ENCODE measurements at places on chromosomes 16 and 17.

GRCh38 chr17:83161298-83162034 lies 82.1 kb downstream of the METRNL start:
- no peak for DNase-seq

DNA sequence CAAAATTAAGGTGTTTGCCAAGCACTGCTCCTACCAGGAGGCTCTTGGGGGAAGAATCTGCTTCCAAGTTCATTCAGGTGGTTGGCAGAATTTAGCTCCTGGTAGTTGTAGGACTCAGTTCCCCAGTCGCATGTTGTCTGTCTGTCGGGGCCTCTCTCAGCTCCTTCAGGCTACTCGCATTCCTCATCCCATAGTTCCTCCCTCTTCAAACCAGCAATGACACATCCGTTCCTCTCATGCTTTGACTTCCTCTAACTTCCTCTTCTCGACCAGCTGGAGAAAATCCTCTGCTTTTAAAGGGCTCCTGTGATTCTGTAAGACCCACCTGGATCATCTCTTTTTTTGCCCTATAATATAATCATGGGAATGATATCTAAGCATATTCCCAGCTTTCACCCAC lies 108.1 kb downstream of the PMP22 start:
- no peak for DNase-seq

DNA sequence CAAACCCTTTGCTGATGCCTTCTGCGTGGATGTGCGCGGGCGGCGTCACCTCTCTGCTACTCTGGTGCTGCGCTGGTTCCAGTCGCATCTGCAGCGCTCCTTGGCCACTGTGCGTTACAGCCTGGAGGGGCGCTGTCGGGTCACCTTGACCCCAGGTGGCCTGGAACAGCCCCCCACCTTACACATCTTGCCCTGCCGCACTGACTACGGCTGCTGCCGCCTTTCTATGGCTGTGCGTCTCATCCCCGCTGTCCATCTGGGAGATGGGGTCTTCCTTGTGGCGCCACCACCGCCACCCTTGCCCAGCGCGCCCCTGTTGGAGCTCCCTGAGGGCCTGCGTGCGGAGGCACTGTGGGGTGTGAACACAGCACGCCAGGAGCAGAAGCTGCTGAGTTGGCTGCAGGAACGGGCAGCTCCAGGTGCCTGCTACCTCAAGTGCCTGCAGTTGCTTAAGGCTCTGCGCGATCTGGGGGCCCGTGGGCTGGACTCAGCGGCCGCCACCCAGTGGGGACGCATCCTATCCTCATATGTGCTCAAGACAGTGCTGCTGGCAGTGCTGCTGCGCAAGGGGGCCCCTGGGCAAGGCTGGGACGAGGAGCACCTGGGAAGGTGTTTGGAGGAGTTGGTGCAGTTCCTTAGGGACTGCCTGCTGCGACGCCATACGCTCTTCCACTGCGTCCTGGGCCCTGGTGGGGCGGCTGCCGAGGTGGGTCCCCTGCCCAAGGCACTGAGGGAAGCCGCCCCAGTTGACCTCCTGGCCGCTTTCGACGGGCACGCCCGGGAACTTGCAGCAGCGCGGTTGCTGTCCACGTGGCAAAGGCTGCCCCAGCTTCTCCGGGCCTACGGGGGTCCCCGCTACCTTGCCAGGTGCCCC lies 1.6 kb downstream of the ITPRIPL2 start:
- DNase-seq = no peak

DNA sequence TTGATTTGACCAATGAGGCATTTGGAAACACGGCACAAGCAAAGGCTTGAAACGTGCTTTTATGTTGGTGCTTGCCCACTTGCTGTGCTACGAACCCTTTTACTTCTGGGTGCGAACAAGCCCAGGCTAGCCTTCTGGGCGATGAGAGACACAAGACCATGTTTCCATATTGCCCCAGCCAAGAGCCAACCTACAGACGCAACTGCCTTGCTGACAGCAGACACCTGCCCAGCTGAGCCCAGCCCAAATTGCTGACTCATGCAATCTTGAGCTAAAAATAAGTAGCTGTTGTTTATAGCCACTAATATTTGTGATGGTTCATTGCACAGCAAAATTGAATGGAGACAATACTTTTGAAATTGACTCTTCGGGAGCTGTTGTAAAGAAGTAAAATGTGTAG lies 464.5 kb downstream of the WWOX start:
- DNase-seq = no peak

DNA sequence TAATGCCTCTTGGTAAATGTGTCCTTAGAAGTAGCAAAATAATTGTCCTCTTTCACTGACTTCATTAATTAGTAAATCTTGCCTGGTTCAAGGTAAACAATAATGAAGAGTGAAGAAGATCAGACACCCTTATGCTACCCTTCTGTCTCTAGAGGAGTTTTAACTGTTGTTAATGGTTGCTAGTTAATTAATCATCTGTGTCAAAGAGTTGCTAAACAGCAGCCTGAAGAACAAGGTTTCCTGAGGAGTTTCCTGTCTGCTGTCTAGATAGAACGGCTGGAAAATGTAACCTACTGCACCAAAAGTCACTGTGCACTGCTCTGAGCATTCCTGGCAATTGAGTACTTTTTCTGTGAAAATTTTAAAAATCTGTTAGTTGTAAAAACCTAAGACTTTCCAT lies 131.3 kb downstream of the NLK start:
- no peak for DNase-seq

- DNase-seq = no peak
Measured at GRCh38 chr17:33387406-33387805, 94.3 kb upstream of the ASIC2 start.

GRCh38 chr17:7889166-7889955 lies 772 bp downstream of the CHD3 start:
- no peak for DNase-seq

- no peak for DNase-seq
Measured at GRCh38 chr17:59381716-59382570, 50.5 kb downstream of the YPEL2 start.

DNA sequence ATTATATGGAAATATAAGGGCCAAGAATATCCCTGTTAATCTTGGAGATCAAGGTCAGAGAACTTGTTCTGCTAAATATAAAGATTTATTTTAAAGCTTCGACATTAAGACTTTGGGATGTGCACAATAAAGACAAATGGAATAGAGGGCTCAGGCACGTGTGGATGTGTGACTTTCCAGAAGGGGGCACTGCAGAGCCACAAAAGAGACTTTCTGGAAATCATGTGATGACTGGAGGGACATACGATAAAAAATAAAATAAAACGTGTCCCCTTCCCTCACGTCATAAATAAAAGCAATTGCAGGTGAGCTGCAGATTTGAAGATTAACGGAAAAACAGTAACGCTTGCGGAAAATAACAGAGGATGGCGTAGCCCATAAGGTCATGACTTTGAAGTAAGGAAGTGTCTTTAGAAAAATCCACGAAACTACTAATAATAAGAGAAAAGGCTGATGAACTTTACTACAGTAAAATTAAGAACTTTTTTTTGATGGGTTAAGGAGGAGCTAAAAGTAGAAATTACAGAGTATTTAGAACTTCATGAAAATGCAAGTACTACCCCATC lies 9.4 kb upstream of the ENGASE start:
- peak; percentile 18 for DNase-seq
